ENCODE measurements at places on chromosomes 3 and 15. TPM values are rescaled to one million over a fixed set of nuclear protein-coding genes. Genes with fewer than 3 reads are reported as not detected.

The P2RY14 gene
- not detected for polyA plus RNA-seq

DNA sequence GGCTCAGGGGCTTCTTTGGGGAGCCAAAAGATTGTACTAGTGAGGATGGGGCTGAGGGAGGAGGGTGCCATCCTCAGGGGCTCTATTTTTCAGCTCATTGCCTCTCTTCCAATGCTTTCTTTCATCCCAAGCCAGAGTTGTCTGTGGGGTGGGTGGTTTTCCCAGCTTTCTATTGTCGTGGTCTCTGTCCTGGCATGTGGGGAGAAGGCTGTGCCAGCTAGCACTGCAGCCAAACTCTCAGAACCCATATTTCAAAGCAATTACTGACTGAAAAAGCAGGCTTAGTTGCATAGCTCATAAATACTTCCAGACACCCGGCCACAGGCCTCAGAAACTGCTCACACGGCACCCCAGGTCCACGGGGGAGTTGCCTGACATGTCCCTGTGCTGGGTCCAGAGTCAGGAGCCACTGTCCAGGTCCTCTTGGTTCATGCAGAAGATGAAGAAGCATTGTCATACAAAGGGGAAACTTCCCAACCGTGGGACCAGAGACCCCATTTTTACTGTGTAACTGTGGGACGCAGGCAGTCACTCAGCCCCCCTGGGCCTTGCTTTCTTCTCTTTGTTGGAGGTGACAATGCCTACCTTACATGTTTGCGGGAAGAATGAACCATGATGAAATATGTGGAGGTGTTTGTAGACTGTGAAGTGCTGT is 27.6 kb downstream of the FGD5 start:
- H3K27ac ChIP-seq, result no peak overlapping the region
- no peaks in the 10 kb centered on the region for H3K4me1 ChIP-seq
- H3K36me3 ChIP-seq, result no peaks in the 10 kb centered on the region
- no peak for DNase-seq
- no peak overlapping the region for H3K4me3 ChIP-seq

The SCG3 gene
- polyA plus RNA-seq, result not detected

GRCh38 chr3:140706360-140706759 is 28.5 kb downstream of the TRIM42 start:
- H3K4me3 ChIP-seq, result no peak overlapping the region
- H3K27ac ChIP-seq, result no peak overlapping the region
- no peaks in the 10 kb centered on the region for H3K4me1 ChIP-seq
- H3K36me3 ChIP-seq, result no peaks in the 10 kb centered on the region

- no peak overlapping the region for H3K27ac ChIP-seq
- H3K4me3 ChIP-seq, result no peak overlapping the region
- H3K36me3 ChIP-seq, result 0 out of 2 replicates have a peak, but pooled peaks cover 6% of the 10 kb centered on the region
- H3K27me3 ChIP-seq, result no peaks in the 10 kb centered on the region
- DNase-seq, result no peak
Measured at GRCh38 chr3:57673156-57673555, 19.7 kb downstream of the DENND6A start.

- DNase-seq, result no peak
- no peaks in the 10 kb centered on the region for H3K36me3 ChIP-seq
- H3K4me1 ChIP-seq, result peaks cover 15% of the 10 kb centered on the region
- no peaks in the 10 kb centered on the region for H3K27me3 ChIP-seq
- H3K27ac ChIP-seq, result no peak overlapping the region
Measured at GRCh38 chr15:101111570-101112262, 140.1 kb downstream of the CHSY1 start.

- H3K4me3 ChIP-seq, result no peak overlapping the region
- 0 out of 2 replicates have a peak, but pooled peaks cover 4% of the 10 kb centered on the region for H3K4me1 ChIP-seq
- no peaks in the 10 kb centered on the region for H3K36me3 ChIP-seq
- peak; percentile 46 for DNase-seq
- H3K27ac ChIP-seq, result no peak overlapping the region
Measured at GRCh38 chr3:146682171-146682570, 77.0 kb upstream of the PLSCR5 start.

- DNase-seq, result peak; percentile 78
- no peaks in the 10 kb centered on the region for H3K27me3 ChIP-seq
- peaks cover 42% of the 10 kb centered on the region for H3K4me1 ChIP-seq
- H3K36me3 ChIP-seq, result no peaks in the 10 kb centered on the region
Measured at GRCh38 chr3:46936733-46937250, 39.8 kb downstream of the CCDC12 start.

The AHSG gene
- not detected for polyA plus RNA-seq

DNA sequence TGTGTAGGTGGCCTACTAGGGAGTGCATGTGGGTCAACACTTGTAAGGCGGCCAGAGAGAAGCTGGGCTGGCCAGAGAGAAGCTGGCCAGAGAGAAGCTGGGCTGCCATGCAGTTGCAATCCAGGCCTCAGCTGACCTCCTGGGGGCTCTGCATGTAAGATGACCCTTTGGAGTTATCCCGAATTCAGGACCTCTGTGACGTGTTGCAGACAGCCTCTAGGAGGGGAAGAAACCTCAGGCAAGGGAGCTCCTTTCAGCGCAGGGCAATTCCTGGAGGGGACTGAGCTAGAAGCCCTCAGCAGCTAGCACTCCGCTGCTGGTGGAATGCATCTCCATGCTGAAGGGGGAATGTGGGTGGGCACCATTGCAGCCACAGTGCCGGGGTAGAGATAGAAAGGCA is 15.8 kb upstream of the KBTBD12 start:
- no peaks in the 10 kb centered on the region for H3K36me3 ChIP-seq
- no peak overlapping the region for H3K27ac ChIP-seq

DNA sequence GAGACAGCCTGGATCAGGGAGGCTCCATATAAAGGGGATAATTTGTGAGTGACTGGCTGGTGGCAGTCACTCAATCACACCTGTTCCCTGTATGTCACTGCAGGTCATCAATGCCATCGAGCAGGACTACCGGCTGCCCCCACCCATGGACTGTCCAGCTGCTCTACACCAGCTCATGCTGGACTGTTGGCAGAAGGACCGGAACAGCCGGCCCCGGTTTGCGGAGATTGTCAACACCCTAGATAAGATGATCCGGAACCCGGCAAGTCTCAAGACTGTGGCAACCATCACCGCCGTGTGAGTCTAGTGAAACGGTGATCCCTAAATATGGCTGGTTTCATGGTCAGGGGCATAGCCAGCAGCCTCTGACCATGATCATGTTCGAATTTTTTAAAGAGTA is 453.2 kb downstream of the EPHB1 start:
- DNase-seq, result no peak
- no peak overlapping the region for H3K4me3 ChIP-seq
- no peaks in the 10 kb centered on the region for H3K27me3 ChIP-seq
- no peaks in the 10 kb centered on the region for H3K4me1 ChIP-seq
- no peaks in the 10 kb centered on the region for H3K36me3 ChIP-seq
- H3K27ac ChIP-seq, result no peak overlapping the region

GRCh38 chr3:14761121-14761672 is 57.6 kb upstream of the FGD5 start:
- H3K27ac ChIP-seq, result no peak overlapping the region
- H3K27me3 ChIP-seq, result 0 out of 2 replicates have a peak, but pooled peaks cover 3% of the 10 kb centered on the region
- no peaks in the 10 kb centered on the region for H3K4me1 ChIP-seq
- no peak for DNase-seq
- no peak overlapping the region for H3K4me3 ChIP-seq

DNA sequence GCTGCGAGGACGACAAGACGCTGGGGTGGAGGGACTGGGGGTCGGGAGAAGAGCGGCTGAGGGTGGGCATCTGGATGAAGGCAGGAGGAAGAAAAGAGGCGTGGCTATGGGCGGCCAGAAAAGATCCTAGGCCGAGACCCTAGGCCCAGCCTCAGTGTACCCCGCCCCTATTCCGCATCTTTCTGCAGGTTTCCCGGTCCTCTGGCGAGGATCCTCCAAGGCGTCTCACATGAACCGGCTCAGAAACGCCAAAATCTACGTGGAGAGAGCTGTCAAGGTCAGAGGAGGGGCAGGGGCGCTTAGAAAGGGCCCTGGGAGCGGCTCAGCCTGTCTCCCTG is 340 bp downstream of the TTLL3 start:
- peak overlapping the region; percentile 71 for H3K4me3 ChIP-seq
- H3K27me3 ChIP-seq, result no peaks in the 10 kb centered on the region
- peak; percentile 53 for DNase-seq
- H3K4me1 ChIP-seq, result peaks cover 12% of the 10 kb centered on the region
- peak overlapping the region; percentile 86 for H3K27ac ChIP-seq

- peaks cover 17% of the 10 kb centered on the region for H3K36me3 ChIP-seq
- no peaks in the 10 kb centered on the region for H3K27me3 ChIP-seq
- H3K4me1 ChIP-seq, result peaks cover 6% of the 10 kb centered on the region
- DNase-seq, result no peak
Measured at GRCh38 chr15:58694641-58695398, 54.7 kb downstream of the ADAM10 start.

DNA sequence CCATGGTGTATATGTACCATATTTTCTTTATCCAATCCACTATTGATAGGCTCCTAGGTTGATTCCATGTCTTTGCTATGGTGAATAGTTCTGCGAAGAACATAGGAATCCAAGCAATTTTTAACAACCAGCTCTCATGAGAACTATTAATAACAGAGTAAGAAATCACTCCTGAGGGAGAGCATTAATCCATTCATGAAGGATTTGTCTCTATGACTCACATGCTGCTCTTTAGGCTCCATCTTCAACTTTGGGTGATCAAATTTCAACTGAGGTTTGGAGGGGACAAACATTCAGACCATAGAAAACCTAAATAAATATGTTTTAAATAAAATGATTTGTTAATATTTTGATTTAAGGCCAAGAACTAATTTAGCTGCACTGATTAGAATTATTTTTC is 147.4 kb downstream of the NSUN3 start:
- H3K4me1 ChIP-seq, result no peaks in the 10 kb centered on the region
- no peak overlapping the region for H3K27ac ChIP-seq
- no peaks in the 10 kb centered on the region for H3K36me3 ChIP-seq
- DNase-seq, result no peak

The GPR27 gene
- 0.10 TPM for polyA plus RNA-seq

GRCh38 chr15:28943611-28944230 is 57.9 kb downstream of the APBA2 start:
- no peak overlapping the region for H3K4me3 ChIP-seq
- H3K27ac ChIP-seq, result no peak overlapping the region
- no peak for DNase-seq
- H3K27me3 ChIP-seq, result no peaks in the 10 kb centered on the region
- H3K4me1 ChIP-seq, result no peaks in the 10 kb centered on the region

The SERF2 gene
- 3,240 TPM for polyA plus RNA-seq

Measured in GM23248 (cell line).